ENCODE measurements at places on chromosomes 2 and 18.

GRCh38 chr2:30512243-30512886 is 65.3 kb downstream of the LCLAT1 start:
- no peak for DNase-seq

DNA sequence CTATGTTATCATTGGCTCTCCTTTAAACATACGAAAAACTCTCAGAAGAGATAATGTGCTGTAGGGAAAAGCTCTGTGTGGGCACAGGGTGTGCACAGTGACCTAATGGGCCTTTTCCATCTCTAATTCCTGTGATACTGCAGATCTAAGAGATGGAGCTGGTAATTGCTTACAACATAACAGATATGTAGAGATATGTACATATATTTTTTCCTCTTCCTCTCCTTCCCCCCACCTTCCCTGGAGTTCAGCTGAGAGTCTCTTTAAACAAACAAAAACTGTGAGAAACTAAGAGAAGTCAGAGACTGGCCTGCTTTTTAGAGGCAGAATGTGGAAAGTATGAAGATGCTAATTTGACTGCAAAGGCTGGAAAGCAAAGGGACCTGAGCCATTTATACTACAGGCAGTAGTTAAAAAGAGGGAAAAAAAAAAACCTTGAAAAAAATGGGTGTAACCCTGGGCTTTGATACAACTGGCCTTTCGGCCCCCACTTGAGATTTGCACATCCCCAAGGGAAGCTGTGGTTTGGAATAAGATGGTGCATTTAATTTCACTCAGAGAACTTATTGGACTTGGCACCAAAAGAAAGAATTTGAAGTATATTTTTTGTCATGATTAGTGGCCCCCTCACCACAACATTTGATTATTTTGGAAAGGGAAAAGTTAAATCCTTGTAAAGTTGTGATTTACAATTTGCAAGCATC is 502.2 kb upstream of the ZEB2 start:
- no peak for DNase-seq

- no peak for DNase-seq
Observed at GRCh38 chr2:173652311-173652710, 297.6 kb downstream of the CDCA7 start.

DNA sequence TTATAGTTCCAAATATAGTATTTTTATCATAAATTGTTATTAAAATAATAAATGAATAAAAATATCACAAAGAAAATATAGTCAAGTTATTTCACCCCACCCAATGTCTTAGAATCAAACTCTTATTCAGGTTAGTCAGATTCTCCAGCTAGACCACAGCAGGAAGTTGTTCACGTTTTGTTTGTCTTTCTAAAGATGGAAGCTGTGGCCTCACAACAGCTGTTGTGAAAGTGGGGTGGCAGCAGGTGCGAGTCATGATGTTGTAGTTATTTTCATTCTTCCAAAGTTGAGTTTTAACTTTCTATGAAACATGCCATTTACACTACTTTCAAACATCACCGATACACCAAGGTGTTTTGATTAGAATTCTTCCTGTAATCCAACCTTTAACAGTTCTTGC is 272.9 kb downstream of the SLC8A1 start:
- no peak for DNase-seq

DNA sequence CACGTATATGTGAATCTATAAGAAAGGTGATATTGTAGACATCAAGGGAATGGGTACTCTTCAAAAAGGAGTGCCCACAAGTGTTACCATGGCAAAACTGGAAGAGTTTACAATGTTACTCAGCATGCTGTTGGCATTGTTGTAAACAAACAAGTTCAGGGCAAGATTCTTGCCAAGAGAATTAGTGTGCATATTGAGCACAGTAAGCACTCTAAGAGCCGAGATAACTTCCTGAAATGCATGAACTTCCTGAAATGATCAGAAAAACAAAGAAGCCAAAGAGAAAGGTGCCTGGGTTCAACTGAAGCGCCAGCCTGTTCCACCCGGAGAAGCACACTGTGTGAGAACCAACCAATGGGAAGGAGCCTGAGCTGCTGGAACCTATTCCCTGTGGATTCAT is 101.0 kb downstream of the HS6ST1 start:
- DNase-seq = no peak

DNA sequence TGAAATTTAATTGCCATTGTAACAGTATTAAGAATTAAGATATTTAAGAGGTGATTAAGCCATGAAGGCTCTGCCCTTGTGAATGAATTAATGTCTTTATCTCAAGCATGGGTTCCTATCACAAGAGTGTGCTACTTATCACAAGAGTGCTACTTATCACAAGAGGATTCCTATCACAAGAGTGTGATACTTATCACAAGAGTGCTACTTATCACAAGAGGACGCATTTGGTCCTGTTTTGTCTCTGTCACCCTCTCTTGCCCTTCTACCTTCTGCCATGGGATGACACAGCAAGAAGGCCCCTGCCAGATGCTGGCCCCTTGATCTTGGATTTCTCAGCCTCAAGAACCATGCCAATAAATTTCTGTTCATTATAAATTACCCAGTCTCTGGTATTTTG is 13.2 kb upstream of the COL5A2 start:
- no peak for DNase-seq

- DNase-seq = no peak
Observed at GRCh38 chr2:36667931-36668330, 28.6 kb upstream of the VIT start.

DNA sequence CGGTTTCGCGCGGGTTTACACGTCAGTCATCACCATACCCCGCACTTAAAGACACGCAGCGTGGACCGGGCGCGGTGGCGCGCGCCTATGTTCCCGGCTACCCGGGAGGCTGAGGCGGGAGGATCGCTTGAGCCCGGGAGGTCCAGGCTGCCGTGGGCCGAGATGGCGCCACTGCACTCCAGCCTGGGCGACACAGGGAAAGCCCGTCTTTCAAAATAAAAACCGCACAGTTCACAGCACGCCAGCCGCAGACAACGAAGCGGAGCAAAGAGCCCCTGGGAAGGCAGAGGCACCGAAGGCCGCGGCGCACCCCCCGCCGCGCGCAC is 328 bp downstream of the DTYMK start:
- no peak for DNase-seq

DNA sequence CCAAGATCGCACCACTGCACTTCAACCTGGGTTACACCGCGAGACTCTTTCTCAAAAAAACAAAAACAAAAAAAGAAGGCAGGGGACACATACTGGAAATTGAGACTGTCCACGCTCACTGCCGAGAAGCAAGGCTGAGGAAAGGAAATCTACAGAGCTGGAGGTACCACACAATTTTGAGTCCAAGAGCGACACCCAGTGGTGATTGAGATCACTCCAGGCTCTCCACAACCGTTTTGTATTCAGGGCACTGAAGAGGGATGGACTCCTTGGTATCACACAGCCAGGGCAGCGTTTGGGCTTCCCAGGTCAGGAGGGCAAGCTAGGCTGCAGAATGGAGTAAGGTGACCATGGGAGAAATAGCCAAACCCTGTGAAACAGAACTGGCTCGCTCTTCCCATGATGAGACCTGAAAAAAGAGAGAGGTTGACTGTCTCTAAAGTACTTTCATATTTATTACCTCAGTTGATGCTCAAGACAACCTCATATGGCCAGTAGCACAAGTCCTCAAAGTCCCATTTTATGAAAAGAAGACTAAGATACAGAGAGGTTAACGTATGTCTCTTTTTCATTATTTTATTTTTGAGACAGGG is 74.5 kb upstream of the YPEL5 start:
- DNase-seq = peak; percentile 50

- DNase-seq = no peak
Observed at GRCh38 chr2:230441227-230441897, 25.4 kb downstream of the SP100 start.

GRCh38 chr2:113858764-113859163 is 31.1 kb upstream of the ACTR3 start:
- no peak for DNase-seq

- DNase-seq = peak; percentile 46
Observed at GRCh38 chr2:236568068-236568921, 1.3 kb upstream of the ACKR3 start.

DNA sequence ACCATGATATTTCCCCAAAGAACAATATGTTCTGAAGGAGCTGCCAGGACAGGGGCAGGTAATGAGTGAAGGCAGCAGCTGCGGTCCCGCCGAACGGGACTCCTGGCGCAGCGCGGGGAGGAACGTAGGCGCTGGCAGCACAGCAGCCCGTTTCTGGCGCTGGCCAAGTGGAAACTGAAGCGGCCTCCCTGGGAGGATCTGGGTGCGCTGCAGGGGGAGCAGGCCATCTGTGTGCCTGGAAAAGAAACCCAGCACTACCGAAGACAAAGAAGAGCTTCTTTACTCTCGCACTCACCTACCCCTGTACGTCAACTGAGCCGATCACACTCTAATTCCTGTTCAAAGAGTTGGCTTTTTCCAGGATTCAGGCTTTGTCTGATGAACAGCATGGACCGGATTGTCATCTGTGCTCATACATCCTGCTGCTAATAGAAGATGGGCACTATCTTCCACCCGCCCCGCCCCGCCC is 11.8 kb downstream of the G6PC2 start:
- no peak for DNase-seq

GRCh38 chr2:46672752-46673151 is 193.4 kb downstream of the TMEM247 start:
- no peak for DNase-seq

All from GM19239 (cell line).